Germinal center (tissue), 1 donor: ENCODE measurements at places on chromosomes 5 and 9.

DNA sequence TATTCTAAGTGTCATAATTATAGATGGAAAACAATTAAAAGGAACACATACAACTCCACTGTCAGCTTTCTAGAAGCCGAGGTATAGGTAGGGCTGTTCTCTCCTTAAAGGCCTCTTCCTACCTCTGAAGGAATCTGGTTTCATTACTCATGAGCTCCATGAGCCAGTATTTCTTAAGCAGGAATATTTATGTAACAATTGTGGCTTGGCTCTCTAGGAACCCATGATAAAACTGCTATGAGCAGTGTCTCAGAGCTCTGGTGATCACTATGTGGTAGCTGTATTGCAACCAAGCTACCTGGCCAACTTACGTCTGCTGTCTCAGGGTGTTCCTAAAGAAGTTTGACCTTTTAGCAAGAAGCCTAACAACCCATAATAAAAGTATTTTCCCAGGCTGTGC lies 157.7 kb downstream of the CEP120 start:
- DNase-seq: no peak

DNA sequence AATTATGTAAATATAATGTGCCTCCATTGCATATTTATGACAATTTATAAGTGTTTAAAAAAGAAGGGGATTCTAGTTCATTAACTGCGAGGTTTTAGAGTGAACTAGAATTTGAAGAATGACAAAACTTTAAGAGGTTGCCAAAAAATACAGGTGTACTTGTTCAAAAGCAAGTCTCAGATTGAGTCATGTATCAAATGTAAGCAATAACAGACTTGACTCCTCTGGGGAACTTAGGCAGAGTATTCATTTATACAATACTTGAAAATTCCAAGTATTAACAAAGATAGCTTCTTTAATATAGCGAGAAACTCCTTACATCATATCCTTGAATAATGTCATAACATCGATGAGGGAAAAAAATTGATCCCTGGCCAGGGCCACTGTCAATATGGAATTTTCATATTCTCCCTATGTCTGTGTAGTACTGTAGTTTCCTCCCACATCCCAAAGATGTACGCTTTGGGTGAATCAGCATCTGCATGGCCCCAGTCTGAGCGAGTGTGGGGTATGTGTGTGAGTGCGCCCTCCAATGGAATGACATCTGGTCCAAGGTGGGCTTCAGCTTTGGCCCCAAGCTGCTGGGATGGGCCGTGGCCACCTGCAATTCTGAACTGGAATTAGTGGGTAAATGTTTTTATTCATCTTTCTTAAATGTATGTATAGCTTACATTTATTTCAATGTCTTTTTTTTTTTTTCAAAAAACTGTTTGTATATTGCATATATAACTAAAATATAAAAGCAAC lies 70.1 kb downstream of the RIC1 start:
- DNase-seq: no peak

- DNase-seq: peak; percentile 70
Measured at GRCh38 chr9:124197177-124198095, 60.3 kb upstream of the NEK6 start.

DNA sequence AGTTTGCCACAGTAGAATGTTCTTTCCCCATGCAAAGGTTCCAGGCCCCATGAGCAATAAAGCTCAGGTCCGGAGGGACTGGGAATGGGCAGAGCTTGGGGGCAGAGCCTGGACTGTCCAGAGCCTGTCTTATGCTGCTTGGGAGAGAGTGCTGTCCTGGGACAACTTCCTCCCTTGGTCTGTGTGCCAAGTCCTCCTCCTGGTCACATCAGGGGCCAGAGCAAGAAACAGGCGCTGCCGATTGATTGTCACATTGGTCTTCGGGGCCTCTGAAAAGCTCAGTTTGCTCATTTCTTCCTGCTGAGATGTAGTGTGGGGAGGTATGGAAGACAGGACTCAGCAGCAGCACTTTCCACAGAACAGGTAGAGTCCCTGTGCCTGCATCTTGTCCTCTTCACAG lies 54.0 kb upstream of the FCN1 start:
- no peak for DNase-seq

- DNase-seq: no peak
Measured at GRCh38 chr9:126642010-126642744, 28.4 kb downstream of the LMX1B start.

DNA sequence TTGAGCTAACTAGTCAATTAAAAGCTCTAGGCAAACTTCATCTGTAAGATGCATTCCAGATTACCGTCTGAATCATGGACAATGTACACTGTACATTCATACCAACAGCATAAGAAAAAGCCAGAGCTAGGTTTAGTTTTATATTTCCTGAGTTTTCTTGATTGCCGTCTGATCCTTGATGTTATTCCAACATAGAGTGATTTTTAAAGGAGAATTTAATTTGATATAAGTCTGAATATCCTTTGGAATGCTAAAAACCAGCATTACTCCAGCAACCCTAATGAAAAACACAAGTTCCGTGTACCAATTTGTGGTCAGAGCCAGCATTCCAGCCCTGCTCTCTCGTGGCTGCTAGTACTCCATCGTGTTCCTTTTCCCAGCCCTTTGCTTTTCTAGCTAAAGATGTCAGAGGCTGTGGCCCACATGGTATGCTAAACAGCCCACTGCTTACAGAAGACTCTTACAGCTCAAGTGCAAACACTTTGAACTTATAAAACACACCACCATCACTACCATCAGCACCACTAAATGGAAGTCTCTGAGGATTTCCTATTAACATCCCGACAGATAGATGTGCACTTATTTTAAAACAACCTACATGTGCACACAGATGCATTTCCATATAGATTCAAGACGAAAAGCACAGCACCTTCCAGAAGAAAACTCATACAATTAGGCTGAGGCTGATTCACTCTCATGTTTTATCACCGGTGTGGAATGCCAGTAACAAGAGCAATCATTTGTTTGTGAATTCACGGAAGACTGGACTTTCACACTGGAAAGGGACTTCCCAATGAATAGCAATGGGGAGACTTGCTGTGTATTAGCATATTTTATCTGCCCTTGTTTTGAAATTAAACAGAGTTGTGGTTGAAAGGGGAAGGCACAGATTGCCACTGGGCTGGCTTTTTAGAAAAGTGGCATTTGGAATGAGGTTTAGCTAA lies 246.9 kb upstream of the GAS1 start:
- no peak for DNase-seq

DNA sequence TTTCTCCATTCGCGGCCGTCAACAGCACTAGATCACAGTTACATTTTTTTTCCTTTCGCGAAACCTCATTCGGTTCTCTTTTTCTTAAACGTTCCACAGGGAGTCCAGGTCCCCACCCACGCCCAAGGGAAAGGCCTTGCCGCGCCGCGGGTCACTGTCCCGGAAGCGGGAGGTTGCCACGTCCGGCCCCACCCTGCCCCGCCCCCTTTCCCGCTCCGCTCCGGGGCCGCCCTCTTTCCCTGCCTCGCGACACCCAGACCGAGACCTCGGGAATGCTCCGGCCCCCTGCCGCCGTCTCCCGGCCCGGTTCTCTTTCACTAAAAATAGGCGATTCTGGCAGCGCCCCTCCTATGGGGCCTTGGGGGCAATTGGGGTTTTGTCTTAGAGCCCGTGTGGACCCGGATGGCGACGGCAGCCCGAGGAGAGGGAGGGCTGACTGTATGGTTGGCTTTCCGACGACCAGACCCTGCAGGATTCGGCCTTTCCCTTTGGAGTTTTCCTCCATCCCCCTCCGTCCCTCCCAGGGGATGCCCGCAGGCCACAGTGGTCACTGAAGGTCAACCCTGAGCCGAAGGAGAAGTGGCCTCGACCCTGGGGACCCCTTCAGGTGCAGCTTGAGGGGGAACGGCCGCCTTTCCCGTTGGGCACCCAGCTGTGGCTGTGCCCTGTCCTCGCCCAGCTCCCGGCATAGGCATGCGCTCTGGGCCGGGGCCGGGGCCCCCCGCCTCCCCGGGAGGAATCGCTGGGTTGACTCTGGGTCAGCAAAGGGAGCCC lies 2.8 kb upstream of the RACK1 start:
- peak; percentile 82 for DNase-seq

GRCh38 chr5:74885170-74885569 lies 19.0 kb upstream of the FAM169A start:
- no peak for DNase-seq

GRCh38 chr5:154723740-154724505 lies 31.3 kb upstream of the LARP1 start:
- DNase-seq: no peak

GRCh38 chr5:5481206-5481605 lies 58.7 kb downstream of the ICE1 start:
- no peak for DNase-seq

DNA sequence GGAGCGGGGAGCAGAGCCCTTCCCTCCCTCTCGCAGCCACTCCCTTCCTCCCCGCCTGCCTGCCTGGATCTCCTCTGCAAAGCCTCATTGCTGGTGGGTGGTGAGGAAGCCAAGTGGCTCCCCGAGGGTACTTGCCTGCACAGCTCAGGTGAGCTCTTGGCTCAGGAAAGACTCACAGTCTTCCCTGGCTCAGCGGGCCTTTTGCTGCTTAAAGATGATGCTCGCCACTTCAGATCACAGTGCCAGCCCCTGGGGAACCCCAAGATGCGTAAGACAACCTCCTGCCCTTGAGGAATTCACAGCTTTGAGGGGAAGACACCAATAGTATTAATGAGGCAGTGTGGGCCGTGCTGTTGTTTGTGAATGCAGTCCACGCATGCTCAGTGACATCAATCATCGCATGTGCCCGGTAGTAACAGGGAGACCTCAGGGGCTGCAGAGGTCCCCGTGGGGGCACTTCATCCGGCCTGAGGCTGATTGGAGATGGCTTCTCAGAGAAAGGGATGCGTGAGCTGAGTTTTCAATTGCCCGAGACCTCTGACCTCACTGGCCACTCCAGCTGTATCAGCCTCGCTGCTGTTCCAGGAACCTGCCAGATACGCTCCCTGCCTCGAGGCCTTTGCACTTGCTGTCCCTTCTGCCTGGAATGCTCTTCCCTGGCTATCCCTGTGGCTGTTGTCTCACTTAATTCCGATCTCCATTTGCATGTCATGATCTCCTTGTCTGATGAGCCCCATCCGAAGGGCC lies 36.8 kb downstream of the ERGIC1 start:
- no peak for DNase-seq

DNA sequence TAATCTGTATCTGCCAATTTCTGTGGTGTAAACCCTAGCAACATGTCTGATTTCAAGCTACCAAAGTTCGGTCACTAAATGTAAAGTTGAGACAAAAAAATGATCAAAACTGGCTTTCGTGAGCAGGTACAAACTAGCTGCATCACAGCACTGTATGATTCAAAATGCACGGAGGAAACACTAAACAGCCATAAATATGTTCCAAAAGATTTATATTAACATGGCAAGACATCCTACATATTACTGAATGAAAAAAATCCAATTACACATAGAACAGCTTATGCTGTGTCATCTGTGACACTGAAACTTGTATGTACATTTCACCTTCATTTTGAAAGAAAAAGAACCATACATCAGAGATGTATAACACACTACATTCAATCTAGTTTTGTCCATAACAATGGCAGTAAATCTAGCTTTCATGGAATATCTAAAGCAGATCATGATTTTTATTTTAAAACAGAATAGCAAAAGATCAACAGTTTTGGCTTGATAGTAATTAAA lies 14.4 kb downstream of the GNAQ start:
- DNase-seq: no peak

DNA sequence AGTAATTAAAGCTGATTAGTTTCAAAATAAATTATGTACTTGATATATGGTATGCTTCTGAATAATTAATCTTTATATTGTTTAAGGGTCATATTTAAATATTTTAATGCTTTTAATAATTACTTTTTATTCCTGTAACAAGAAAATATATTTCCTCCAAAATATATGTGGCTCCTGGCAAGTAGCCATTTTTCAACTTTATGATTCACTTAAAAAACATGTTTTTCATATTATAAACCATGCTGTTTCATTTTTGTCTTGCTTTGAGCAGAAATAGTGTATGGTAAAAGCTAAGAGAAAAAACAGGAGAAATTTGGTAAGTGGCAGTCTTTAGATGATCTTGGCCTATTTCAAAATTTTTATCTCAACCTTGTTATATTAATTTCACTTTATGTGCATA lies 14.6 kb downstream of the SPATA9 start:
- DNase-seq: no peak

- no peak for DNase-seq
Measured at GRCh38 chr9:32394381-32395049, 10.1 kb downstream of the ACO1 start.

DNA sequence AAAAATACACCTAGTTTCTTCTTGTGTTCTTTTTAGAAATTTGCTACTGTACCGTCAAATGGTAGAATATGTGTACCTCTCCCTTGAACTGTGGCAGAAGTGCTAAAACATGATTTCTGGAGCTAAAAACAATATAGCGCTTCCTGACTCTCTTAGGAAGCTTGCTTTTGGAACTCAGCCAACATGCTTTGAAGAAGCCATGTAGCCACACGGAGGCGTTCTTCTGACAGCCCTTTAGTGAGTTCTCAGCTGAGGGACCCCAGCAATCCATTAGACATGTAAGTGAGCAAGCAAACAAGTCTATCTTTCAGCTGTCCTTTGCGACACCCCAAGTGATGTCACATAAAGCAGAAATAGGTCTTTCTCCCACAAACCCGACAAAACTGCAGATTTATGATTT lies 917.0 kb downstream of the CDH9 start:
- no peak for DNase-seq
